Stimulated activated CD4-positive, alpha-beta T cell treated with anti-CD3 and anti-CD28 coated beads, Interleukin-12 subunit alpha, Interleukin-12 subunit beta, amount 100 ng/mL, for 24 hours (primary cell): ENCODE measurements at places on chromosomes 6 and 20.

- DNase-seq, result no peak
Observed at GRCh38 chr6:170097505-170098427, 193.1 kb downstream of the DLL1 start.

DNA sequence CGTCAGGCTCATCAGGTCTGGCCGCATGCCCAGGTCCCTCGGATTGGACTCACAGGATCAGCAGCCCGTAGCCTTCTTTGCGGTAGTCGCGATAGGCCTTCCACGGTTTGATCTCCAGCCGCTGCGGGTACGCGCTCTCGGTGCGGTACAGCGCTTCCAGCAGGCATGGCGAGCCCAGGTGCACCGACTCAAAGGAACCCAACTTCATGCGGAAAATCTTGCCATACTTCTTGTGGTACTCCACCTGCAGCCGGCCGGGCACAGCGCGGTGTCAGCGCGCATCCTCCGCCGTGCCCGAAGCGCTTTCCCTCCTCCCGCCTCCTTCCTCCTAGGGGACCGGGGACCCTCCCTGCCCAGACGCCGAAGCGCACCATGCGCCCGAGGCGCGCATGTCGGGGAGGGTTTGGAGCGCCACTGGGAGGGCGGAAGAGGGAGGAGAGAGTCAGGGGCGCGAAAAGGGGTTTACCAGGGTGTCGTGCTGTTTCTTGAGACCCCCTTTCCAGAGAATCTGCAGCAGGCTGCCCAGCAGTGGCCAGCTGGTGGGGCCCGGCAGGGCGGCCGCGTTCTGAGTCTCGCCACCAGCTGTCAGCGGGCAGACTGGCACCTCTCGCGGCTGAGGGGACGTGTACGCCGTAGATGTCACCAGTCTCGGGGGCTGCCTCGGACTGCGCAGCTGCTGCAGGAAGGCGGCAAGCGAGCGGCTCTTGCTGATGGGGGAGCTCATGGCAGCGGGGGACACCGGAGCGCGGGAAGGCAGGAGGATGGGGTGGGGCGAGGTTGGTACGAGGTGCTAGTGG is 732 bp downstream of the CYP24A1 start:
- no peak for DNase-seq

DNA sequence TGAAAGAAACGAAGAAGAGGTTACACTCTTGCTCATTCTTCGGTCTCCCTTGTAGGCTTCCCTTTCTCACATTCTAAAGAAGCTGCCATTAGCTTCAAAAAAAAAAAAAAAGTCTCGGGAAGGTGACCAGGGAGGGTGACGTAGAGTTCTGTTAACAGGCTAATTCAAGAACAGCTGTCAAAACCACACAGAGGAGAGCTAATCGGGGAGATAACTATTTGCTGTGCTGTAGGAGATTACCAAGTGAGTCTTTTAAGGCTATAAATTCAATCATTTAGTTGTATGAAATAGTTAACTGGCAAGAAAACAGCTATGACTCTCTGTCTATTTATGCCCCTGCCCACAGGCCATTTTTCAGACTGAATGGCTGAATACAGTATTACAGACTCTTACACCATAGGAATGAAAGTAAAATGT is 256.8 kb downstream of the SYNE1 start:
- no peak for DNase-seq

DNA sequence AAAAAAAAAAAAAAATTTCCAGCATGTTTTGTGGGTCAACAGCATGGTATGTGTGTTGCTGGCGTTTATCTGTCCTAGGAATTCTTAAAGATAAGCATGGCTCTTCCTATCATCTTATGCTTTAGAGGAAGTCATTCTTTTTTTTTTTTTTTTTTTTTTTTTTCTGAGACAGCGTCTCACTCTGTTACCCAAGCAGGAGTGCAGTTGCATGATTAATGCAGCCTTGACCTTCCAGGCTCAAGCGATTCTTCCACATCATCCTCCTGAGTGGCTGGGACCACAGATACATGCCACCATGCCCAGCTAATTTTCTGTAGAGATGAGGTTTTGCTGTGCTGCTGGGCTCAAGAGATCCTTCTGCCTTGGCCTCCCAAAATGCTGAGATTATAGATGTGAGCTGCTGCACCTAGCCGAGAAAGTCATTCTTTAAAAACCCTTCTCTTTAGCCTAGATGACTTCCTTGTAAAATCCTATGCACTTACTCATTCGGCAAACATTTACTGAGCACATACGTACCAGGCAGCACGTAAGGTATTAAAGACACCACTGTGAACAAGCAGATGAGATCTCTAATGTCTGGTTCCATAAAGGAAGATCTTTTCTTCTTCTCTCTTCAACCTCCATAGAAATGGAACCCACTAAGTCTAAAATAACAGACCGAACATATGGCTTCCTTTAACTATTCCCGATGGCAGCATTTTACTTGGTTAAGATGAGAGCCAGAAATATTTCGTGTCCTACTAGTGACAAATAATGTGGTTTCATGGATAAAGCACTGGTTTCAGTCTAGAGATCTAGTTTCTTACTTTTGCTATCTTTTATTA is 122.4 kb downstream of the RIN2 start:
- no peak for DNase-seq

DNA sequence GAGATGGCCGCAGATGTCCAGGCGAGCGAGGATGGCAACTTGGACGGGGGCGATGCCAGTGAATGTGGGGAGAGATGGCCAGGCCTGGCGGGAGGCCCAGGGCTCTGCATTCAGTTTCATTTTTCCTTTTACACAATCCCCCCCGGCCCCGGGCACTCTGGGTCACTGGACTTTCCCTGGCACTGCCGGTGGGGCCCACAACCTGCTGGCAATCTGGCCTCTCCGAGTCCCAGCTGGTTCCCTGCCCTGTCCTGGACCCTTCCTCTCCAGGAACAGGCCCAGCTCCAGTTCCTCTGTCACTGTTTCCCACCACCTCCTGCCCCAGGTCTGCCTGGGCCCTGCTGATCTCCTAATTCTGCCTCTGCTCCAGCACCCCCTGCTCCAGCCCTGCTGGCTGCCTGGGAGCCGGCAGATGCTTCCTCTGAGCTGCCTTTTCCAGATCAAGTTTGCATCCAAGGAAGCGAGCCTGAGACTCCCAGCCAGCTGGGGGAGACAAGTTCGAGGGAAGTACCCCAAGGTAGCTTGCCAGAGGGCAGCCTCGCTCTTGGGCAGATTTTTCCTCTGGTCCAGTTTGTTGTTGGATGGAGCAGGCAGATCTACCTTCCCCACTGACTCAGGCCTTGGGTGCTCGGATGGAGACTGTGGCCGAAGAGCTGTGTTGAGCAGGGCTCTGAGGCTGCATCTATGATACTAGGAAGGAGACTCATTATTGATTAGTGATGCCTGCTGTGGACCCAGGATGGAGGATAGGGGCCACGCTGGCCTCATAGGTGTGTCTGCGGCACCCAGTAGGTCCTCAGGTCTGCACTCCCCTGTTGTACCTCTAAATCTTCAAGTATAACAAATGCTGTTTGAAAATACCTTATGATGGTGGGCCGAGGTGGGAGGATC is 83.2 kb downstream of the CEBPB start:
- no peak for DNase-seq

GRCh38 chr20:57476084-57476526 is 48.8 kb downstream of the CTCFL start:
- no peak for DNase-seq

DNA sequence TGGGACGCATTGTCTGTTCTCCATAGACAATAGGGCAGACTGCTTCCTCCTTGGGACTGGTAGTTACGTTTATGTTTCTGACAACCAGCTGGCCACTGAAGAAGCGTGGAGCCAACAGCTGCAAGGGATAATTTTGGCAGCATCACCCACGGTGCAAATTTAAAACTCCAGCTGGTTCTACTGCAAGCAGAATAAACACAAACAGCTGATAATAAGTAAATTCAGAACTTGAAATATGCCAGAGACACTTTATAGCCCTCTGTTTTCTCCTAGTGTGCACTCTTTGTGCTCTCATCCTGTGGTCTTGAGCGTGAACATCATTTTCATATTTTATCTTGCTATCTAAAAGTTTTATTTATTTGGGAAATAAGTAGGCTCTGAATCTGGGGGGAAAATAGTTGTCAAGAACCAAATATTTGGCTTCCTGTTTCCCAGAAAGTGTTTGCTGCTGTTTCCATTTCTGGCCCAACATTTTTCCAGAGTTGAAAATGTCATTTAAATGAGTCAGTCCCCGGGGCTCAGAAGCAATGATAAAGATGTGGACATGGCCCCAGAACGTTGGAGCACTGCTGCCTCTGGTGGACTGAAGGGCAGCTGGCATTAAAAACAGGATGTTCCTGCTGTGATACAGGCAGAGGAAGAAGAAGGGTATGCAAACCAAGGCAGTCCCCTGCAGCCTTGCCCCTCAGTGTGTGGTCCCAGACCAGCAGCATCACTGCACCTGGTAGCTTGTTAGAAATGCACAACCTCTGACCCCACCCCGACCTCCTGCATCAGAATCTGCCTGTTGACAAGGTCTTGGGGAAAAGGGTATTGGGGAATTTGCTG is 12.5 kb upstream of the THBD start:
- no peak for DNase-seq

DNA sequence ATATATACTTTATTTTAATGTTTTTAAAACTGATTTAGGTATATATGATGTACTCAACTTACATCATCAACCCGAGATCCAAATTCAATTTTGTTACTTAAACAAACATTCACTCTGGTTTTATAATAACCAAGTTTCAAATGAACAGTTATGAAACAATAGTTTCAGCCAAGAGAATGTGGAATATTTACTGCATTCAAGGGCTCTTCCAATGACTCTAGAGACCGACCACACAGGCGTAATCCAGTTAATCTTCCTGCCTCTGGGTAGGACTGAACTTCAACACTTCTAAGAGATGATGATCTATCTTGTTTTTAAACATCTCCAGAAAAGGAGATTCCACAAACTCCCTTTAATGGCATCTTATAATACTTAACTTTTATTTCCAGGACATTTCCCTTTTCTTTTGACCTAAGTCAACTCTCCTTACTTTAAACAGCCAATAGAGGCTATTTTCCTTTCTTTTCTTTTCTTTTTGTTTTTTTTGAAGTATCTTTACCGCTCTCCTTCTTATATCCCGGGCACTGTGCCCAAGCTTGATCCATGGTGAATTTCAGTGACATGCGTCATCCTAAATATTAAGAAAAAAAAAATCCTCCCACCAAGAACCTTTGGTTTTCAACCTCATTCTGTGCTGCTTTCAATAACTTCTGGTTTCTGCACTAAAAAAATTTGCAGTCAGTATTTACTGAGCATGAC is 110.1 kb downstream of the KIF13A start:
- DNase-seq, result no peak

DNA sequence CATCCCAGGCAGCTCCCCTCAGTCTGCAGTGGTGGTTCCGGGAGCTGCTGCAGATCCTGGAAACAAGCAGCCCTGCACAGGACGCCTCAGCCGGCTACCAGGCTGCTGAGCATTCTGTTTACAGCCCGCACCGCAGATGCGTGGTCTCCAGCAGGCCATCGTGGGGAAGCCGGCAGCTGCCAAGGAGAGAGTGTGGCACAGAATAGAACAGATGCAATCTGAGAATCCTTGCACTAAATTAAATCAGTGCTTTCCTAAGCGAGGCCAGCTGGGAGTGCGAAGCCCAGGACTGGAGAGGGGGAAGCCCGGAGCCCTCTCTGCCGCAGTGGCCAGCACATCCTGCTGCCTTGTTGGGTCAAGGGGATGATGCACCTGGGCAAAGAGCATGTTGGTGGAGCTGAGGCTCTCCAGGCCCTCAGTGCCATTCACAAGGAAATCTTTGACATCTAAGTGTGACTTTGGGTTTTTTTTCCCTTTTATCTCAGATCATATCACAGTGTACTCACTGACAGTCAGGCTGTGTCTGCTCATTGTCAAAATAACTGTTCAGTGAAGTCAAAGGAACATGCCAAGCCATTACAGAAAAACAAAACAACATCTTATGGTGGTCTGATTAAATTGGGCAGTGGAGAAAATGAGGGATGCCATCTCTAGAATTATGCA is 118.1 kb downstream of the SYNDIG1 start:
- DNase-seq, result no peak

DNA sequence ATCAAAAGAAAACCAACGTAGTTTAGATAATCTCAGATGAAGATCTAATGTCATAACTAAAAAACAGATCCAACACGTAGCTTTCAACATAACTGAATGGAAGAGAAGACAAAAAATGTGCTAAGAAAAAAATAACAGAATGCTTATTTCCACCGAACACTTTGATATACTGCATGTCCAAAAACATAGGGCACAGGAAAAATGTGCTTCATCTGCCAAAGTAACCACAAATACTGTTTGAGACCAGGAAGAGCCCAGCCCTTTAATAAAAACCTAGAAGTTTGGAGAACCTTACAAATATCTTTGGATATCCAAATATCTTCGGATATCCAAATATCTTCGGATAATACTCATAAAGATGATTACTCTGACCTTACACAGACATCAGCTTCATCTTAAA is 19.8 kb downstream of the LAMA4 start:
- no peak for DNase-seq

GRCh38 chr6:753486-753885 is 60.5 kb upstream of the EXOC2 start:
- DNase-seq, result no peak
